ENCODE measurements at places on chromosomes 3 and 15.

DNA sequence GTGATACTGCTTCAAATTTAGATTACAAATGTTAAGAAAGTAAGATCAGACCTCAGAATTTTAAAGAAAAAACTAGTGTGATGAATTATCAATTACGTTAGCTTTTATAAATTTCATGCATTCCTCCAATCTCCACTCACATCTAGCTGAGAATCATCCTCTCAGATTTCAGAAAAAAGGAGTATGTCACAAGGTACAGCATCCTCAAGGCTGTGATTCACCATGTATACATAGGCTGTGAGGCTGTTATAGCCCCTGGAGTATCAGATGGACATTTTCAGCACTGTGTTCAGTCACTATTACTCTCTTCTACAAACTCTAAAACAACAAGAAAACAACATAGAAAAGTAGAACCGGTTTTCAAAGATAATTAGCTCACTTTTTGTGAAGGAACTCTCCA, 214.4 kb downstream of the PCCB start:
- DNase-seq: no peak

DNA sequence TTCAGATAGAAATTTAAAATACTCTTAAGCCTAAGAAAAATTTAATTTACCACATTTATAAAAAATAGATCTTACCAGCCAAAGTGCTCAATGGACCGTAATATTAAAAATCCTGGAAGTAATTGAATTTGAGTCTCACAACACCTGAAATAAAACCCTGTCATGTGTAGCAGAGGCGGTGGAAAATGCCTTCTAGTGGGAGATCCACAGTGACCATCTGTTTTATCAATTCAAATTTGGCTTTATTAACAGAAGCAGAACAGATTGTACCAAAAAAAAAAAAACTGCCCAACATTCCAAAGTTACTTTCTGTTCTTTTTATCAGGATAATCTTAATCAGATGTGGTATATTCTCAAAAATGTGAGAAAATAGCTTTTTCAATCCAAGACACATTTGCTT, 71.7 kb downstream of the DMXL2 start:
- no peak for DNase-seq

DNA sequence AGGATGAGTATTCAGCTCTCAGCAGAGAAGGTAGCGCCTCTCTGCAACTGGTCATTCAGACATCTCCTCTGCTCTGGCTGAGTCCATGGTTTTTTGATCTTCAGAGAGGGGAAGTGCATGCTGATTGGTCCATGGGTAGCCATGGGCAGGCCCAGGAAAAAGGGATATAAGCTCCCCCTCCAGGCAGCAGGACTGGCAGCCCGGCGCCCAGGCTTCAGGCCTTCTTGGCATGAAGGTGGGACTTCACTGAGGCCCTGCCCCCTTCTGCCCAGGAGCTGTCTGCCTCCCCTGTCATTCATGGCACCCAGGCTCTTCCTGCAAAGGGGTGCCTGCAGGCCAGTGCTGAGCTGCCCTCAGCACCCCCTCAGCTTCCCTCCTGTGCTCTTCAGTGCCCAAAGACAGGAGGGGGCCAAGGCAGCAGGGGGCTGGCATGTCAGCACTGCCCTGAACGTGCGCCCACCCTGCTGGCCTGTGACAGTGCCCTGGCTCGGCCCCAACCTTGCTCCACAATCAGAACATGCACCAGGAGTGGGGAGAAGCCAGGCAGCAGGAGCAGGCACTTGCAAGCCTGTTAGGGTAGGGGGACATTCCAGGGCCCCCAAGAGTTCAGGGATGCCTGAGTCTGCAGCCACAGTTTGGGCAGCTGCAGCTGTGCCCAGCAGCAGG, 13.8 kb upstream of the NR1I2 start:
- DNase-seq: no peak

GRCh38 chr3:140018556-140018955, 83.6 kb downstream of the CLSTN2 start:
- DNase-seq: no peak

DNA sequence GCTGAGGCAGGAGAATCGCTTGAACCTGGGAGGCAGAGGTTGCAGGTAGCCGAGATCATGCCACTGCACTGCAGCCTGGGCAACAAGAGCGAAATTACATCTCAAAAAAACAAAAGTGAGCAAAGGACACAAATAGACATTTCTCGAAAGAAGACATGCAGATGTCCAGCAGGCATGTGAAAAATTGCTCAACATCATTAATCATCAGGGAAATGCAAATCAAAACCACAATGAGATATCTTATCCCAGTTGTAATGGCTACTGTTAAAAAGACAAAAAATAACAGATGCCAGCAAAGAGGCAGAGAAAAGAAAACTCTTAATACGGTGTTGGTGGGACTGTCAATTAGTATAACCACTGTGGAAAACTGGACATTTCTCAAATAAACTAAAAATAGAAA, 20.9 kb downstream of the ASB7 start:
- no peak for DNase-seq

DNA sequence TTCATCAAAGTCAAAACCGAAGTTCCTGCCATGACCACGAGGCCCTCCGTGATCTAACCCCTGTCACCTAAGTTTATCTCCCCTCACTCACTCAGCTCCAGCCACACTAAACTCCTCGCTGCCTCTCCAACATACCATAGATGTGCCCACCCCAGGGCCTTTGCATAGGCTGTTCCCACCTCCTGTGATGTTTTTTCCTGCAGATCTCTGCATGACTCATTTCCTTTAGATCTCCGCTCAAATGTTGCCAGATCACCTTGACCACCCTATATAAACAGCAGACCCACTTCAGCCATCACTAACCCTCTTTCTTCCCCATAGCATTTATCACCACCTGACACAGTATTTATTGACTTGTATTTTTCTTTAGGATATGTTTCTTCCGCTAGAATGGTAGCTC, 58.5 kb downstream of the HRH1 start:
- no peak for DNase-seq

- DNase-seq: no peak
Observed at GRCh38 chr3:136651581-136651980, 100.6 kb downstream of the STAG1 start.

- DNase-seq: no peak
Observed at GRCh38 chr15:58686286-58686685, 63.2 kb downstream of the ADAM10 start.

DNA sequence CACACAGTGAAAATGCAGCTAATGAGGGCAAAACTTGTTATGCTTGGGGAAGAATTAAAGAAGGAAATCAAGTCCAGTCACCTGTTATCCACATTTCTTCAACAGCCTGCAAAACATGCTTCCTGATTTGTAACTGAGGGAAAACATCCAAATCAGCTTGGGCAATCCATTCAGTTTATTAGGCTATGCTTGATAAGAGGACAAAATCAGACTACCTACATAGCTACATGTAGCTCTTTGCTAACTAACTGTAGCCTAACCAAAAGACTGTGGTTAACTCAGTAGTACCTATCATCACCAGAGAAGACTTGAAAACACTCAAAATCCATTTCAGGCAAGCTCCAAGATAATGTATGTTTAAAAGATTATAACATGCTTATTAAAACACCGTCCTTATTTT, 436.4 kb downstream of the SHQ1 start:
- DNase-seq: no peak

DNA sequence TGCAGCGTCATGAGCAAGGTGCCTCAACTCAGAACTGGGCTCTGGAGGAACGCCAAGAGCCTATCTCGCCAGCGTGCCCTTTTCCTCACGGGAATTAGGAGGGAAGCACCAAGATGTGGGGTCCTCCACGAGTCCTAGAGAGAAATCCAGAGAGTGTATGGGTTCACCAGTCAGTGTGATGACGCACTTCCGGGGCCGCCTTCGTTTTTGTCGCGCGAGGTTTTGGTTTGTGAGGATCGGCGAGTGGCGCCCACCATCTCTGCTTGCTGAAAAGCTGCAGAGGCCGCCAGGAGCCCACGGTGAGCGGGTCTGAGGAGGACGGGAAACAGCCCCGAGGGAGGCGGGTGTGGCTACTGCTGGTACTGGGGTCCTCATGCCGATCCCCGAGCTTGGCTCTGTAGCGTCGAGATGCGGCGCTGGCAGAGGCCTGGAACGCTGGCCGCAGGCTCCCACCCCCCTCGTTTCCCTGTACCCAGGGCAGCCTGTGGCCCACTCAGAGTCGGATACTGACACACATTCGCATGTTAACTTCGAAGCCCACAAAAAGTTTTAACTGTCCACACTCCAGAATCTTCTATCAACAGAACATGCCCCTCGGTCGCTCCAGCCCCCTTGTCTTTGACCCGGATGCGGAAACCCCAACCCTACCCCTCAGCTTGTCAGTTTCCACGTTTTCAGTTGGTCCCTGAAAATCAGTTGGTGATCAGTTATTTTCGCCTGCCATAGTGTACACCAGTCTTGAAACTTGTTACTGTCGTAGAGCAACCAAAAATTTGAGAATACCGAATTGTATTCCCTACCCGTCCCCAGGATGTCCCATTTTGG, 30.4 kb downstream of the ZNF662 start:
- DNase-seq: no peak

DNA sequence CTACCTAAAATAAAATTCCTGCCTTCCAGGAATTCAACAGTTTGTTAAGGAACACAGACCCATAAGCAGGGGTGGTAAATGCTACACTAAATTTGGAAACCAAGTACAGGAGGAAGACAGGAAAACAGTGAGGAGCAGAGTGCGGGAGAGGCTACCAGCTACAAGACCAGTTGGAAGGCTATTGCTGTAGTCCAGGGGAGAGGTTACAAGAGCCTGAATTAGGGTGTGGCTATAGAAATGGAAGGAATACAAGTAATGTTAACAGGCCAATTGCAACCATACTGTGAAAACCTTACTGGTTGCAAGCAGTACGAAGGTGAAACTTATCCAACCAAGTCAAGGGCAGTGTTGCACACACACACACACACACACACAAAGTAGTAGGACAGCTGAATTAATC, 880 bp upstream of the ARMC8 start:
- peak; percentile 16 for DNase-seq

DNA sequence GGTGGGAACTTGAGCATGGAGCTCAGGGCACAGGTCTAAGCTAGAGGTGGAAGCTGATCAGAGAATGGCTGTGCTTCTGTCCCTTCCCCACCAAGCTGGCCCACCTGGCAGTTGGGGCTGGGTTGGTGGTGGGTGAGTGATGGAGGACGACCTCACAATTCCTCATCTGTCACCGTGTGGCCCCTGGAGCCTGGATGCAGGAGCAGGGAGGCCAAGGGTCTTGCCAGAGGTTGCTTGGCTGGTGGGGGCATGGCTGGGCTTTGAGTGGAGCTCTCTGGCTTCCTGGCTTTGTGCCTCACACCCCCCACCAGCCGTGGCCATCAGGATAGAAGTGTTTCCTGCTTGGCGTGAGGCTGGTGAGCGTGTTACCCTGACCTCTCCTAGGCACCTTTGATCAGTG, 36.0 kb downstream of the FBLN2 start:
- DNase-seq: no peak

GRCh38 chr3:173618703-173619102, 221.2 kb downstream of the NLGN1 start:
- DNase-seq: no peak

- DNase-seq: no peak
Observed at GRCh38 chr3:12977117-12977808, 96.0 kb downstream of the IQSEC1 start.

- no peak for DNase-seq
Observed at GRCh38 chr3:108114423-108115065, 23.7 kb upstream of the CD47 start.

- no peak for DNase-seq
Observed at GRCh38 chr3:178048768-178049167, 487.5 kb upstream of the KCNMB2 start.

GRCh38 chr3:108178676-108179075, 43.5 kb downstream of the IFT57 start:
- no peak for DNase-seq

GRCh38 chr3:12301513-12301912, 12.6 kb downstream of the PPARG start:
- DNase-seq: no peak

- peak; percentile 75 for DNase-seq
Observed at GRCh38 chr15:80970018-80970657, 19.5 kb downstream of the MESD start.

- DNase-seq: no peak
Observed at GRCh38 chr15:71056111-71056510, 59.2 kb upstream of the THSD4 start.

GRCh38 chr3:128011140-128011539, 41.1 kb upstream of the SEC61A1 start:
- DNase-seq: no peak

- no peak for DNase-seq
Observed at GRCh38 chr3:134896696-134897095, 101.6 kb downstream of the EPHB1 start.

GRCh38 chr15:100341239-100341749, 481 bp downstream of the ADAMTS17 start:
- peak; percentile 38 for DNase-seq

DNA sequence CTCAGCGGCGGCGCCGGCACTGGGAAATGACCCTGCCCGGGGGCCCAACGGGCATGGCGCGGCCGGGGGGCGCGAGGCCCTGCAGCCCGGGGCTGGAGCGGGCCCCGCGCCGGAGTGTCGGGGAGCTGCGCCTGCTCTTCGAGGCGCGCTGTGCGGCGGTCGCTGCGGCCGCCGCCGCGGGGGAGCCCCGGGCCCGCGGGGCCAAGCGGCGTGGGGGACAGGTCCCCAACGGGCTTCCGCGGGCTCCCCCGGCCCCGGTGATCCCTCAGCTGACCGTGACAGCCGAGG, 172 bp downstream of the ITPKA start:
- DNase-seq: no peak

GRCh38 chr3:27114684-27115083, 254.5 kb downstream of the NEK10 start:
- no peak for DNase-seq

DNA sequence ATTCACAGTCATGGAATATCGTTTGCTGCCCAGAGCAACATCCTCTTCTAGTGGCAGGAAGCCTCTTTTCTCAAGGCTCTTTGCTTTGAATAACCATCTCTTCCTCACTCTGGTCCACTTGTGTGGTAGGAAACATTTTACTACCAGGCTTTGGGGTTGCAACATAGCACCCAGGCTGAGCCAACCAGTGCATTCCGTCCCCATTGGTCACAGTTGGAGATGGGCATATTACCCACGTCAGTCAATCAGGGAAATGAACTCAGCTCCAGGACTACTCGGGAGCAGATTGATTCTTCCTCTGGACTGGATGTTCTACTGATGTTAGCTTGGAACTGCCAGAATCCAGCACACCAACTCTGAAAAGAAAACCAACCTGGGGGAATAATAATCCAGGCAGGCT, 4.2 kb upstream of the PEX5L start:
- no peak for DNase-seq

GRCh38 chr3:107953722-107954121, 137.1 kb downstream of the CD47 start:
- no peak for DNase-seq

DNA sequence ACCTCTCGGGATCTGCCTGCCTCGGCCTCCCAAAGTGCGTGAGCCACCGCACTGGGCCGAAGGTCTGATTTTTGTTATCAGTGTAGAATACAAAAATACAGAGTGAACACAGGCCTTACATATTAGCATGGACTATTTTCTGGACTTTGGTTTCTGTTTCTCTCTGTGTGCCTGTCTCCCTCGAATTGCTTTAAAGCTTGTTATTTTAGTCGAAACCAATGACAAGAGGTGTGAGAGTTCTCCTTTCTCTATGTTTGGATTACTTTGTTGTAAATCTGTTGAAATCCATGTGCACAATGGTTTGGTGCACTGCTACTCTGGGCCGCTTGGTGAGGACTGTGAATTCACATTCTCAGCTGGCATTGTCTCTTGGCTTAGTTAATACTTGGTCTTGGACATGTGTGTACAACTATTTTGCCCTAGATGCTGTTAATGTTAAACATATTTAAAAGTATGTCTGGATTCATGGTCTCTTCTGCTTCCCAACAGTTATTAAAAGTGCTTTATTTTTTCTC, 23.9 kb downstream of the MED12L start:
- no peak for DNase-seq

GRCh38 chr3:46979958-46980497, 562 bp downstream of the NBEAL2 start:
- no peak for DNase-seq
